Bronchial epithelial cell (primary cell): ENCODE measurements at places on chromosomes 7 and 10.

GRCh38 chr7:35722054-35722849, 27.3 kb upstream of the HERPUD2 start:
- DNase-seq = no peak

DNA sequence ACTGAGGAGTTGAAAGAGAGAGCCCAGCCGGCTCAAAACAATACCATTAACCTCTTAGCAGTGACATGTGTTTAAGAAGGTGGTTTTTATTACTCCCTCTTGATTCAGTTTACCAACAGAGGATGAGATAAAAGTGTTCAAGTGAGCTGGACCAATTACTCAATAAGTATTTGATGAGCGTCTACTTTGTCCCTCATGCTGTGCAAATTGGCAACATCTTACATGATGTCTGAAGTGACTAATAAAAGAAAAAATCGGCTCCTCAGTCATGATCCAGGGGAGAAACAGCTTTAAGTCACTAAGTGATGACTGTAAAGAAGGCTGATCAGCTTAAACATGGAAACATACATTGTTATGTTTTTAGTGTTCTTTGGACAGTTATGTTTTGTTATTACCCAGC, 7.8 kb downstream of the WNT16 start:
- DNase-seq = no peak

- no peak for DNase-seq
These were observed 30.9 kb upstream of the VDAC2 start for GRCh38 chr10:75179657-75180177.

- DNase-seq = no peak
These were observed 998 bp downstream of the CYP3A43 start for GRCh38 chr7:99828811-99829210.

DNA sequence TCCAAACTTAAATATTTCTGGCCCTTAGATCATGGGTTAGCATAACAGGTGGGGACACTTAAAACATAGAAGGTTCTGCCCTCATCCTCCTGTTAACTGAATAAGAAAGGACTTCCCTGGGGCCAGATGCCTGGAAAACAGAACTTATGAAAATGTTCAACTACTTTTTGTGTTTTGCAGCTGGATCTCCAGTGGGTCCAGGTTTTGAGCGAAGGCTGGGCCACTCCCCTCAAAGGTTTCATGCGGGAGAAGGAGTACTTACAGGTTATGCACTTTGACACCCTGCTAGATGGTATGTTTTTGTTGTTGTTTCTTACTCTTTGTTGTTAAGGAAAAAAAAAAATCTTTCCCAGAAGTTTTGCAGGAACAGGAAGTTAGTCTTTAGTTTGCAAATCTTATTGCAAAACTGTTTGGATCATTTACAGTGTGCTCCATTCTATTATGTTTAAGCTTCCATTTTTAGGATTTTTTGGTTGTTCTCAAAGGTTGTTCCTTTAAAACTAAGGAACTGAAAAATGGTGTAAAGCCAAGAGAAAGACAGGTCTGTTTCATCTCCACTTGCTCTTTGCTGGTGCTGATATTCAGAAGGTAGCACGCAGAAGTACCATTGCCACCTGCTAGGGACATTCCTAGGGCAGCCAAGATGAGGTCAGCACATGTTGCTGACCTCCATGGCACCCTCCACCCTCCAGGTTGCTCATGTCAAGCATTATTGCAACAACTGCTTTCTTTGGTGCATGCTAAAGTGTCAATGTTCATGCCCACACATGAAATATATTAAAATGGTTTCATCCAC, 56.1 kb downstream of the PAPSS2 start:
- no peak for DNase-seq

- DNase-seq = no peak
These were observed 356.3 kb downstream of the CXCL12 start for GRCh38 chr10:44028384-44029137.

GRCh38 chr7:135758531-135758932, 9.9 kb upstream of the FAM180A start:
- peak; percentile 54 for DNase-seq

DNA sequence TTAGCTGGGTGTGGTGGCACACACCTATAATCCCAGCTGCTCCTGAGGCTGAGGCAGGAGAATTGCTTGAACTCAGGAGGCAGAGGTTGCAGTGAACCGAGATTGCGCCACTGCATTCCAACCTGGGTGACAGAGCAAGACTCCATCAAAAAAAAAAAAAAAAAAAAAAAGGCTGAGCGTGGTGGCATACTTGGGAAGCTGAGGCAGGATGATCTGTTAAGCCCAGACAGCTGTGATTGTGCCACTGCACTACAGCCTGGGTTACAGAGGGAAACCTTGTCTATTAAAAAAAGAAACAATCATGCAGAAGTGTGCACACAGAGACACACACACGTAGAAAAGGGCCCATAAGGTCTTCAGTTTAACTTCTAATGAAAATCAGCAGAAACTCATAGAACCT, 150.6 kb downstream of the TPST1 start:
- DNase-seq = peak; percentile 52

DNA sequence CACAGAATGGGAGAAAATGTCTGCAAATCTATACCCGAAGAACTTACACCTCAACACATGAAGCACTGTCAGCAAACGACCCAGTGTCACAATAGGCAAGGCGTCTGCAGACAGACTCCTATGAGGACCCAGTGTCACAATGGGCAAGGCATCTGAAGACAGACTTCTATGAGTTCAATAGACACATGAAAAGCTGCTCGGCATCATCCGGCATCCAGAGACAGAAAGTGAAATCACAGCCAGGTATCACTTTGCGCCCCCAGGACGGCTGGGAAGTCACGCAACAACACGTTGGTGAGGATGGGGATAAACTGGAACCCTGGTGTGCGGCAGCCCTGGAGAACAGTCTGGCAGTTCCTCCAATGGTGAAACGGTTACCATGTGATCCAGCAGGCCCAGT, 273.2 kb downstream of the ELFN1 start:
- no peak for DNase-seq

GRCh38 chr10:68330852-68331454, 911 bp upstream of the HNRNPH3 start:
- DNase-seq = no peak

- DNase-seq = no peak
These were observed 25.7 kb downstream of the FOXL3 start for GRCh38 chr7:315516-316265.

DNA sequence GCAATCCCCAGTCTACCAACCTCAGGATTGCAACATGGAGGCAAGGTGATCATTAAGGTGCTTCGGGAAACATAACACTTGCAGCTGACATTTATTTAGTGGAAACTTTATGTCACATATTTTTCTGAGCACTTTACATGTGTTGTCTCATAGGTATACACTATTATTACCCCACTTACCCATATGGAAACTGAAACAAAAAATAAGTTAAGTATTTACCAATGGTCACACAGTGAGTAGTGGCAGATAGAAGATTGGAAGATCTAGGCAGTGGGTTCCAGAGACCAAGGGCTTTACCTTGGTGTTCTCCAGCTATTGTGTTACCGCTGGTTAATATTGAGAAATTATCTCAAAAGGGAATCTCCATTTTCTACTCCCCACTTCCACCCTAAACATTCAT, 1279.1 kb upstream of the SORCS1 start:
- DNase-seq = no peak

GRCh38 chr10:63752318-63752717, 231.1 kb downstream of the REEP3 start:
- no peak for DNase-seq

- no peak for DNase-seq
These were observed 126.7 kb upstream of the CALN1 start for GRCh38 chr7:72538856-72539255.

DNA sequence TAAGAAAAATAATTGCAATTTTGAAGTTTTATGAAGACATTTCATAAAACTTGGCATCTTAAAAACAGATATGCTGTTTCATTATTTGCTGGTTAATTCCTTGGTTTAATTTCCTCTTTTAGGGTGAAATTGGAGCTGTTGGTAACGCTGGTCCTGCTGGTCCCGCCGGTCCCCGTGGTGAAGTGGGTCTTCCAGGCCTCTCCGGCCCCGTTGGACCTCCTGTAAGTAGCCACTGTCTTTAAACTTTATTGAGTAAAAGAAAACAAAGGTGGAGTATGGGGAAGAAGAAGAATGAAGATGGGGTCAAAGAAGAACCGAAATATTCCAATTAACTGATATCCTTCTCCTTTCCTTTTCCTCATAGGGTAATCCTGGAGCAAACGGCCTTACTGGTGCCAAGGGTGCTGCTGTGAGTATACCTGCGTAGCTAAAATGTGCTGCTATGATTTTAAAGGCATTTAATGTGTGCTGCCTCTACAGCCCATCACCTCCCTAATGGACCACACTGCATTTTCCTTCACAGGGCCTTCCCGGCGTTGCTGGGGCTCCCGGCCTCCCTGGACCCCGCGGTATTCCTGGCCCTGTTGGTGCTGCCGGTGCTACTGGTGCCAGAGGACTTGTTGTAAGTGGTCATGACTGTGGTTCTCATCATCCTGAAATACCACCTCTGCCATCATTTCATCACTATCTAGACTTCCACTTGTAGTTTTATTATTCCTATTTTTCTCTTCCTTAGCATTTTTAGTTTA, 14.7 kb downstream of the COL1A2 start:
- DNase-seq = no peak

DNA sequence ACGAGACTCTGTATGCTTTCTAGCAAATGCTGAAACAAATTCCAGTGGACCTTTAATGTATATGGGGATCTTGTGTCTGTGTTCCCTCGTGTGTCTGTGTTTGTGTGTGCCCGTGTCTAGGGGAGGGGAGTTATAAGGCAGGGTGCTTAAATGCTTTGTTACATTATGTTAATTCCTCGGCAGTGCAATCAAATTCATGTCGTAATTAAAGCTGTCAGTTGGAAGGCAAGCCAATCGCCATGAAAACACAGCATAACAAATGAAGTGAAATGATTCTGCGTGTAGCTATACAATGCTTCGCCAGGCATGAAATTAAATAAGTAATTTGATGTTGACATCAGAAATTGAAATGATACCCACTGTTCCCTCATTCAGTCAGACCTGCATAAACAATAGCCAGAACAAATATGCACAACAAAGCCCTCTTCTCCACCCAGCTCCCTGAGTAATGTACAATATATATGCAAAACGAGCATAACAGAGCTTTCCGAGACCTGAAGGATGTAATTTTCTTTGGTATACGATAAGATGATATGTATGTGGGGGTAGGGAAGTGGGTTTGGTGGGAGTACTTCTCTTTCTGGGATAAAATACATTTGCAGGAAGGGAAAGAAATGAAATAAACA, 534.1 kb downstream of the AUTS2 start:
- DNase-seq = no peak
